ENCODE measurements at places on chromosomes 4 and X. TPM values are rescaled to one million over a fixed set of nuclear protein-coding genes. Genes with fewer than 3 reads are reported as not detected.

Gene MAGED4B
- 35.9 TPM for total RNA-seq

Gene TCEAL6
- total RNA-seq = not detected

Gene MAGEA12
- total RNA-seq = not detected

Gene CD38
- total RNA-seq = 22.0 TPM

Gene CD99L2
- total RNA-seq = 39.0 TPM

Gene VCX2
- not detected for total RNA-seq

Gene DOCK11
- 0.42 TPM for total RNA-seq

Gene SATL1
- not detected for total RNA-seq

Gene CLDN34
- not detected for total RNA-seq

Gene RGN
- 0.42 TPM for total RNA-seq

Gene MAGEA2B
- total RNA-seq = not detected

Gene TCEAL7
- 1.2 TPM for total RNA-seq

Gene VGLL1
- total RNA-seq = not detected

Gene CXCL11
- total RNA-seq = 2.0 TPM

Gene MMRN1
- total RNA-seq = 2,743 TPM

Data from dermis blood vessel endothelial cell (primary cell).